ENCODE measurements at places on chromosomes 1 and 21. TPM values are rescaled to one million over a fixed set of nuclear protein-coding genes. Genes with fewer than 3 reads are reported as not detected.
A peak's percentile ranks its signal among the peaks of the same experiment; 100 is the strongest.

- DNase-seq = peak; percentile 86
These were observed 18.4 kb upstream of the TSPAN2 start for GRCh38 chr1:115107516-115108260.

DNA sequence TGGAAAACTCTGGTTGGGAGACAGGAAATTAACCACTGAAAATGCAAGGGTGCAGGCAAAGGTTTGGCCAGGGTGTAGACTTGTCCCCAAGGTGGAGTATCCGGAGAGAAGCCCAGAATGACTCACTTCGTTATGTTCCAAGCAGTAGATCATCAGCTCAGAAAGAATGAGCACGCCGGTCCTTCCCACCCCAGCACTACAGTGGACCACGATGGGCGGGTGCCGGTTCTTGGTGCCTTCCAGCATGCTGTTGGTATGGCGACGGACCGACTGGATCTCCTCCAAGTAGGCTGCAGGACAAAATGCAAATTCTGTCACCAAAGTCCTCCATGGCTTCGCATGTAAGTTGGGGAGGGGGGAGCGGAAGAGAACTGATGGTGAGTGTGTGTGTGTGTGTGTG, 83.4 kb downstream of the SMYD2 start:
- DNase-seq = no peak

DNA sequence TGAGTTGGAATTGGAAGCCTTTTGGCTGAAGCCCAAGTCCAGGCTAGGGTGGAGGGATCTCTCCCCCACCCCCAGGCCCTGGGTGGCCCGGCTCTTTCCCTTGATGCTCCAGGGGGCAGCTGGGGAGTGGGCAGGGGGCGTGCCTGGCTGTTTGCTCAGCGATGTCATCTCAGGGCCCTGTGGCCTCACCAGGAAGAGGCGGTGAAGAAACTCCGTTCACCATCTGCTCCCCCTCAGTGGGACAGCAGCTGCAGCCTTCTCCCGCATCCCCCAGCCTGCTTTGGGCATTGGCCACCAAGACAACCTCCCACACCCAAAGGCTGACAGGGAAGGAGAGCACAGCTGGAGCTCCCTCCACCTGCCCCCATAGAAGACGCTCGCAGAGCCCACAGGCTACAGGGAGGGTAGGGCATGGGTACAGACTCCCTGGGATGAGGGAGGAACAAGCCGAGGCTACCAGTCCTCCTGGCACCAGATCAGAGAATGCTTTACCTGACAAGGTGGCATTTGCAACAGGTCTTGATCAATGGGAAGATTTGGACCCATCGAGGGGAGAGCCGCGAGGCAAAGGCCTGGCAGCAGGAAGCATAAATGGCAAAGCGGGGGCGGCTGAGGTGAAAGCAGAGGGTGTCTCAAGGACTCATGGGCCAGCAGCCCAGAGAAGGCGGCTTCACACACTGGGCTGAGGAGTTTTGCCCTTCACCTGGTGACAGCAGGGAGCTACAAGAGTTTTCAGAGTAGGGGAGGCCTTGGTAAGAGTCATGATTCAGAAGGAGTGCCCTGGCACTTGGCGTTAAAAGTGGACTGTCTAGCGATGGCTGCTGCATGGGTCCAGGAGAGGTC, 6.5 kb upstream of the GUCA2A start:
- no peak for DNase-seq

DNA sequence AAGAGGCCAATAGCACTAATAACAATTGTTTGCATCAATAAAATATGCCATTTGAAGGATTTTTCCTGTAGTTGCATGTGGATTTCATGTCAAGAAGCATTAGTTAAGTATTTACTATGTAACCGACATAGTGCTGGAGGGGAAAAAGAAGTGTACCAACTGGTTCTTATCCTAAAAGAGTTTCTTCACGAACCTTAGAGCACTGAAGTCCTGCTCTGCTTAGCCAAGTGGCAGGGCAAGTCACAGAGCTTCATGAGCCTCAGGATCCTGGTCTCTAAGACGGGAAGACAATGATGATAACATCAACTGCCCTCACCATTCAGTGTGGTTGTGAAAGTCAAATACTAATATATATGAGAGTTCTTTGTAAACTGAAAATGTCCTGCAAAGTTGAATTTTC, 14.1 kb downstream of the KIAA0040 start:
- DNase-seq = no peak

GUCA2B gene
- not detected for total RNA-seq

KCNE2 gene
- total RNA-seq = 1.7 TPM

TRIM46 gene
- 5.4 TPM for total RNA-seq
